Choroid plexus epithelial cell (primary cell): ENCODE measurements at places on chromosomes 5 and 9.

DNA sequence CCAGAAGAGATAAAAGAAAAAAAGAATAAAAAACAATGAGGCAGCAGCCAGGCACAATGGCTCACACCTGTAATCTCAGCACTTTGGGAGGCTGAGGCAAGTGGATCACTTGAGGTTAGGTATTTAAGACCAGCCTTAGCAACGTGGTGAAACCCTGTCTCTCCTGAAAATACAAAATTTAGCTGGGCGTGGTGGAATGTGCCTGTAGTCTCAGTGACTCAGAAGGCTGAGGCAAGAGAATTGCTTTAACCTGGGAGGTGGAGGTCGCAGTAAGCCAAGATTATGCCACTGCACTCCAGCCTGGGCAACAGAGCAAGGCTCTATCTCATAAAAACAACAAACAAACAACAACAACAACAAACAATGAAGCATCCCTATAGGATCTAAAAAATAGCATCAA, 121.5 kb downstream of the HMHB1 start:
- no peak for DNase-seq

DNA sequence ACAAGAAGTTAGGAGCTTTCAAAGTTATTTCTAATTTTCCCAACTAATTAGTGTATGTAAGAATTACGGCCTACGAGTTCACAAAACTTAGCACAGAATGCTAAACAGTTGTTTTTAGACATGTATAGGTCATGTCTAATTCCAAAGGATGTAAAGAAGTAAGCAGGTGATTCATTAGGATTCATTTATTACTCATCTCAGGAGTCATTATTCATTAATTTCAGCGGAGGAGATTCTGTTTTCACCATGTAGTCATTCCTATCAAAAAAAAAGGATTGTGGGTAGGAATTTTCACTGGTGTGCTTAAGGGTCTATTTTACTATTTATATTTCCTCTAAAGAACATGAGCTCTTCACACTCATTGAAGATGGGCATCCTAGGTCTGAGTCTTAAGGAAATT, 532.2 kb downstream of the ACTL7B start:
- no peak for DNase-seq

DNA sequence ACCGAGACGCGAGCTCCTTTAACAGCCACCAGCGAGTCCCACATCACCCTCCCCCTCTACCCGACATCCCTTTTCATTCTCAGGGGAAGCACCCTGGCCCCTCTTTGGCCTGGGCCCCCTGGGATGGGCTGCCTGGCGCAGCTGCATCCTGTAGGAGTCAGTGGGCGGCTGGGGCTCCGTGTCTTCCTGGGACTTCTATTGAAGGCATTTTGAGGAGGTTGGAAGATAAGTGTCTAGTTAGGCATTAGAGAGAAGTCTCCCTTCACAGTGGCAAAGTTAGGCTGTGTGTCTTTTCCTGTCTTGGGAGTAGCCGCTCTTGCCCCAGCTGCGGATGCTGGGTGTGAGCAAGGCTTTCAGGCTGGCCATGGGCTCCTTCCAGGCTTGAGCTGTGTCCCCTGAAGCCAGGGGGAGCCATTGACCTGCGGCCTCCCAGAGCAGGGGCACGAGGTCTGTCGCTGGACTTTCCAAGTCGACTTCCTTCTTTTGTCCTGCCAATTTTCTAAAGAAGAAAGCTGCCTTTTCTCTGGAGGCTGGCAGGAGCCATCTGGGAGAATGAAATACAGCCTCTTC, 18.6 kb upstream of the NKD2 start:
- no peak for DNase-seq

DNA sequence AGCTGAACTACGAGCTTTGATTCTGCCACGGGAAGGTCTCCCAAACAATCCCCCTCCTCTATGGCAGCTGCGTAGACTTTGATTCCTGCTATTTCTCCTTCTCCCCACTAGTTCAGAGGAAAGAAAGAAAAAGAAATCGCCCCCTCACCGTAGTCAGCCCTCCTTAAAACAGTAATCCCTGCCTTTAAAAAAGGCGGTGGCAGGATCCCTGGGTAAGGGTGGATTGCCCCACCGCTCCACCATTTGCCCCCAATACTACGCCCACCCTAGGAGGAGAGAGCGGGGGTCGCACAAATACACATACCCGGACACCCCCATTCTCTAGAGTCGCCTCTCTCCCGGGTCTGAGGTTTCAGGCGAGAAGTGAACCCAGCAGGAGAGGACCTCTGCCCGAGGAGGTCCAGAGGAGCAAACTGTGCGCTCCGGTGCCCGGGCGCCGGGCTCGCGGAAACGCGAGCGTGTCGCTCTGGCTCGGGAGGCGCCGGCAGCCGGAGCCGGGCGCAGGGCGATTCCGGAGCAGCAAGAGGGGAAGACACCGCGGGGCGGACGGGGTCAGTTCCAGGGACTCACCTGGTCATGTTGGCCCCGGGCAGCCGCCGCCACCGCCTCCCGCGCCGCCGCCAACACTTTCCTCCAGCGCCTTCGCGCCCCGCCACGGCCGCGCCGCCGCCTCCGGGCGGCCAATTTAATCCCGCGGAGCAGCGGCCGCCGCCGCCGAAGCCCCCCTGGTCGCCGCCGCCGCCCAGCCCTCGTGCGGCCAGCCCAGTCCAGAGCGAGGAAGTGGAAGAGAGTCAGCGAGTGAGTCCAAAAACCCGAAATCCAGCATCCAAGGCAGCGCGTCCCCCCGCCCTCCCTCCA, 1057.7 kb upstream of the DMAC1 start:
- DNase-seq, result no peak

- DNase-seq, result no peak
Measured at GRCh38 chr5:179148703-179149170, 88.6 kb downstream of the ZNF354C start.

DNA sequence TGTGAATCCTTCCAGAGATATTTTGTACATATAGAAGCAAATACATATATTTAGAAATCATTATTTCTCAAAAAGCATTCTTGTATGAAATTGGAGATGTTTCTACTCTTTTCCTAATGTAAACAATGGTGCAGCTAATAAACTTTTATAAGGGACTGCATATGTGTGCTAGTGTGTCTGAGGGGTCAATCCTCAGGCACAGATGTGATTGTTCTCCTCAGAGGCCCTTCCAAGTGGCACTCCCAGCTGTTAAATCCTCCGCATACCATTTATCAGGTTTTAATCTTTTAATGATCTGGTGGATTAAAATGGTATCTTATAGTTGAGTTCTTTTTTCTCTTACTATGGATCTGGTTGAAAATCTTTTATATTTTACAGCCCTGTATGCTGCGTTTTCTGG, 5.6 kb upstream of the OMD start:
- no peak for DNase-seq

GRCh38 chr5:132662925-132663770, 5.2 kb downstream of the IL13 start:
- peak; percentile 47 for DNase-seq

GRCh38 chr9:122261469-122261881, 3.2 kb downstream of the RBM18 start:
- peak; percentile 75 for DNase-seq

GRCh38 chr5:179817470-179817840, 3.2 kb upstream of the SQSTM1 start:
- no peak for DNase-seq

DNA sequence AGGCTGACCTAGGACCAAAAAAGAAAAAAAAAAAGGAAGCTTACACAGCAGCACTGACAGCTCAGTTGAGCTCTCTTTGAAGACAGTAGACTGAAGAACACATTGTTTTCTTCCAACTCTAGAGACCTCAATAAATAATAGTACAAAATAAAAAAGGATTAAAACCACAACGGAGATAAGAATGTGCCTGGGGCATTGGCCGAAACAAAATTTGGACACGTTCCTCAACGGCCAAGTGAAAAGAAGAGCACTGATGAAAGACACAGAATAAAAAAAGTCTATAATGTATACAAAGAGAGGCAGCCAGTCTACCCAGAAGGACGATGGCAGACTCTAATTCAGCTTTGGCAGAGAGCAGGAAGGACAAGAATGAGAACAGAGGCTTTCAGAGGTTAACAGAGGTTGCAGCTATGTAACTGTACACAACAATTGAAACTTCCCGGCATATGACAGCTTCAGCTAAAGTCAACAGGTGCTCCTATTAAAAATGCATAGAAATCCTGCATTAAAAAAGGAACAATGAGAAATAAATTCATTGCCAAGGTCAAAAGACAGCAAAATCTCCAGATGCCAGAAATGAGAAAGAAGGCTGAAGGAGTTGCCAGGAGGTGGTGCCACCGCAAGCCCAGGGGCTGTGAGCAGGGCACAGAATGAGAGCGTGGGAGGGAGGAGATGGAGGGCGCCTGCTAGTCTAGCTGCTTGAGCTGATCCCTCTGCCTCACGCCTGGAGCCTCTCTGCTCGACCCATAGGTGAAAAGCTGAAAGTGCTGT, 113.9 kb downstream of the DCP2 start:
- no peak for DNase-seq

GRCh38 chr5:141234109-141234667, 11.0 kb upstream of the PCDHB15 start:
- peak; percentile 2 for DNase-seq

DNA sequence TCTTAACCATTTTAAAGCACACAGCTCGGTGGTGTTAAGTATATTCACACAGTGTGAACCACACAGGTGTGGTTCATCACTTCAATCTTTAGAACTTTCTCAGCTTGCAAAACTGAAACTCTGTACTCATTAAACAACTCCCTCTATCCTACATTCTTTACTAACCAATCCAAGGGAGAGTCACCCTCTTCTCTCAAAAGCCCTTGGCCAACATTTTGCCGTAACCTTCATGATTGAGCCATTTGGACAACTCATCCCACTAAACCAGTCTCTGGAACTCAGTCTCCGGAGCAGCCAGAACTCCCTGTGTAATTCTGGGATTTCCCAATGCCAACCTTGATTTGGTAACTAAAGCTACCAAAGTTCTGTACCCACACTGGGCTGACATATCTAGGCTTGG, 84.7 kb downstream of the TTC39B start:
- no peak for DNase-seq

DNA sequence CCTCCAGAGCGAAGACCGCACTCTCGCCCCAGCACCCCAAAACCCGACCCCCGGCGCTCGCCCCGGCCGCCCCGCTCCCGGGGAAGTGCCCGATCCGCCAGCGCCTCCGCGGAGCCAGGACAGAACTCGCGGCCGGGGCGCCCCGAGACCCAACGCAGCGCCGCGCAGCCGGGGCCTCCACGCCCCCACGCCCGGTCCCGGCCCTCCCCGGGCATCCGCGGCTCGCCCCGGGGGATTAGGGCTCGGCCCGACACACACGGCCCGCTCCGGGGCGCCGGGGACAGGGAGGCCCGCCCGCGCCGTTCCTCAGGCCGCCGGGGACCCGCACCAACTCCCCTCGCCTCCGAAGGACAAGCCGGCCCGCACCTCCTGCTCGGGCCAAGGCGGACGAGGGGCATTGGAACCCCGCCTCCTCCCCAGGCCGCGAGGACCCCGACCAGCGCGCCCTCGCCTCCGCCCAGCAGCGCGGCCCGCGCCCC, 544 bp downstream of the FNBP1 start:
- no peak for DNase-seq

DNA sequence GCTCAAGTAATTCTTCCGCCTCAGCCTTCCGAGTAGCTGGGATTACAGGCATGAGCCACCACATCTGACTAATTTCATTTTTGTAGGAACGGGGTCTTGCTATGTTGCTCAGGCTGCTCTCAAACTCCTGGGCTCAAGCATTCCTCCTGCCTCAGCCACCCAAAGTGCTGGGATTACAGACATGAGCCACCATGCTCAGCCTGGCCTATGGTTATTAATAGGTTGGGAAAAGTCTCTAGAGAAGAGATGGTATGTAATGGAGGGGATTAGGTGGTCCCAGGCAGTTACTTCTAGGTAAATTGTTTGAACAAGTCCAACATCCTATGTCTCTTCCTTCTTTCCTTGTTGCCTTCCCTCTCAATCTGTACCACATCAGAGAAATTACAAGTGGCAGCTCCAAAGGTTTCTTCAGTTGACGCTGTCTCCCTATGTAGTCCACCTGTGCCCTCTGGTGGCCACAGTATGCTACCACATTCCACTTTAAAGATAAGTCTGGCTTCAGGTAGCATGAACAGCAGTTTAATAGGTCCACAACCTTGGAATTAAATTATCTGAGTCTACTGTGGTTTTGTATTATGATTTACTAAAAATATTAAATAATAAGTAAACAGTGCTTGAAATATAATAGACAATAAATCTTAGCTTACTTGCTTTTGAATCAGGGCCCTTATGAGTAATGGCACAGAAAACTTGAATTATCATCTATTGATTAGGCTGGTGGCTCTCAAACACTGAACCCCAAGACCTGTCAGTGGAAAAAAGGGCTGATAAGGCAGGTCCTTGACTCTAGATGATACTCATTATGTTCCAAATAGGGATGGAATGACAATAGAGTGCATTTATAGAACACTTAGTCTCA, 9.7 kb downstream of the TIGD6 start:
- DNase-seq, result peak; percentile 88

DNA sequence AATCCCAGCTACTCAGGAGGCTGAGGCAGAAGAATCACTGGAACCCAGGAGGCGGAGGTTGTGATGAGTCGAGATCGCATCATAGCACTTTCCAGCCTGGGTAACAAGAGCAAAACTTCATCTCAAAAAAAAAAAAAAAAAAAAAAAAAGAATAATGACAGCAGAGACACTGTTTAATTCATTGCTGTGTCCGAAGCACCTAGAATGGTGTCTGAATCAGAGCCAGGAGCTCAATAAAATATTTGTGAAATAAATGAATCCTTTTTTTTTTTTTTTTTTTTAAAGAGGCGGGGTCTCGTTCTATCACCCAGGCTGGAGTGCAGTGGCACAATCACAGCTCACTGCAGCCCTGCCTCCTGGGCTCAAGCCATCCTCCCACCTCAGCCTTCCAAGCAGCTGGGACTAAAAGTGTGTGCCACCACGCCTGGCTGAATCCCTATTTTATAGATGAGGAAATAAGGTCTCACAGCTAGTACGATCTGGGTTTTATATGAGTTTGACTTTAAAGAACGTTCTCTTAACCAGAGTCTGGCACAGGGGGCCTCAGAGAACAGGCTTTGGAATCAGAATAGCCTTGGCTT, 47.8 kb downstream of the THOC3 start:
- DNase-seq, result peak; percentile 10

- DNase-seq, result peak; percentile 98
Measured at GRCh38 chr9:106892632-106893031, 29.7 kb downstream of the ZNF462 start.
